ENCODE measurements at places on chromosomes 16 and 17.
A peak's percentile ranks its signal among the peaks of the same experiment; 100 is the strongest.

DNA sequence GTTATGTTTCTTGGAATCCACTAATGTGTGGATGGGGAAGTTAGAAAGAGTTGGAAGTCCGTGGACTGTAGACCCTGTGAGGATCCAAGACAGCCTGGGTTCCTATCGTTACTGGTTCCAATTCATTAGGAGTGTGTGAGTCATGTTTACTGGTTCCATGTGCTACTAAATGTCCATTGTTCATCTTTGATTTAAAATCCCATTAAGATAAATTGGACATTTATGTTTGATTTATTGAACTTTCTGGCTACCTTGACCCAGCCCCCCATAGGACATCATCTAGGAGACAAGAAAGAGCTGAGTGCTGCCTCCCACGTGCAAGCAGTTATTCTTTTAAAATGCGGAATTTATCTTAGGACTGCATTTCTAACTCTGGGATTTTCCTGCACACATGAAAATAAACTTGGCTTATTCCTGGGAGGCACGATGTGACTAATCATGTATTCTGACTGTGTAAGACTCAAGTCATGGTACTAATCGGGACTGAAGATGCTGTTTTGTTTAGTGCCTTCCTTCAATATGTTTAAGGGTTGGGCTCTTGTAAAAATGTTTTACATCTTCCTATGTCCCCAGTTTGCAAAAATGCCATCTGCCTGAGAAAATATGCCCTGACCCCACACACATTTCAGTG, 53.4 kb downstream of the RGS9 start:
- no peak for DNase-seq

DNA sequence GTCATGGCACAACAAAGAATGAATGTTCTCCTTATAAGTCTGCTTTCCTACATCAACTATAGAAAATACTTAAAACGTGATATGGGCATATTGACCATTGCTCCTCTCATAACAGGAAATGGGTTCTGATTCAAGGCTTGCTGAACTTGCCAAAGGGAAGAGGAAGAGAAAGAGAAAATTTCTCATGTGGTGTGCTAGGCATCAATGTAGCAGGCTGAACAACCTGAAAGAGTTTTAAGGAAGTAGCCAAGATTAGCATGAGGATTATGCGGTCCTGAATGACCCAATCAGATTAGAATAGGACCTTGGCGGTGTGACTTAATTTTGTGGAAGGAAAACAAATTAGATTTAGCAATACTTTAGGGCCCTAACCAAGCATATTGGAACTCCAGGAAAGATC, 617.7 kb upstream of the CDH11 start:
- DNase-seq: no peak

GRCh38 chr17:17740615-17741348, 59.5 kb downstream of the RAI1 start:
- DNase-seq: no peak

- DNase-seq: no peak
These were observed 23.9 kb downstream of the SLC39A11 start for GRCh38 chr17:73068322-73069153.

- no peak for DNase-seq
These were observed 12.0 kb downstream of the CBFB start for GRCh38 chr16:67040906-67041305.

GRCh38 chr17:50272711-50273653, 1.3 kb upstream of the TMEM92 start:
- peak; percentile 79 for DNase-seq

DNA sequence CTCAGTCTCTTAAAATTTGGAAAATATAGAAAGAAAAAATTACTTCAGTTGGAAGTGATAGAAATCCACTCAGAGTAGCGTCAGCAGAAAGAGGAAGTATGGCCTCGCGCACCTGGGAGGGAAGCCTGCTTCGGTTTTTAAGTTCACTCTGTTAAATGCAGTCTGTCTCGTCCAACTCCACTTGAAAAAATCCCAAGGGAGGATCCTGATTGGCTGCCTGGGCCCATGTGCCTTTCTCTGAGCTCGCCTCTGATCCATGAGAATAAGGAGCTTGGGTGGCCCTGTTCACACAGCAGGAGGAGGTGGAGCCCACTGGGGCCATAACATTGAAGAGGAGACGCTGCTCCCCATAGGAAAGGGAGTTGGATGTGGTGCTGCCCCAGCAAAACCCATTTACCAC, 40.7 kb downstream of the DNAJA2 start:
- DNase-seq: no peak

- DNase-seq: no peak
These were observed 18.2 kb downstream of the IRX3 start for GRCh38 chr16:54268340-54268739.

- DNase-seq: no peak
These were observed 59.9 kb downstream of the RPH3AL start for GRCh38 chr17:292531-293382.

GRCh38 chr16:88461331-88462269, 8.5 kb downstream of the ZFPM1 start:
- DNase-seq: no peak

DNA sequence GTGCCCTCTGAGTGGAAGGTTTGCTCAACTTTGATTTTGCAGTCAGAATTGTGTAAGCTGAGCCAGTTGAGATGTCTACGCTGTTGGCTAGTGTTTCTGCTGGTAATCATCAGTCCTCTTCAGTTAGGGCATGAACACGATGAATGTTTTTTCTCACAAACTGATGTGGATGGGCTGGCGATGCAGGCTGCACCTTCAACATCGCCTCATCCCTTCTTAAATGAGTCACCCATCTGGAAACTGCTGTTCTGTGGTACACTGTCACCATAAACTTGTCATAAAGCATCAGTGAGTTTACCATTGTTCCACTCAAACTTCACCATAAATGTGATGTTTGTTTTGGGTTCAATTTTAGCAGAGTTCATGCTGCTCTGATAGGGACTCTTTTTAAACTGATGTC, 8.4 kb downstream of the C16orf95 start:
- DNase-seq: no peak

- no peak for DNase-seq
These were observed 1.4 kb downstream of the DDX42 start for GRCh38 chr17:63775420-63775819.

DNA sequence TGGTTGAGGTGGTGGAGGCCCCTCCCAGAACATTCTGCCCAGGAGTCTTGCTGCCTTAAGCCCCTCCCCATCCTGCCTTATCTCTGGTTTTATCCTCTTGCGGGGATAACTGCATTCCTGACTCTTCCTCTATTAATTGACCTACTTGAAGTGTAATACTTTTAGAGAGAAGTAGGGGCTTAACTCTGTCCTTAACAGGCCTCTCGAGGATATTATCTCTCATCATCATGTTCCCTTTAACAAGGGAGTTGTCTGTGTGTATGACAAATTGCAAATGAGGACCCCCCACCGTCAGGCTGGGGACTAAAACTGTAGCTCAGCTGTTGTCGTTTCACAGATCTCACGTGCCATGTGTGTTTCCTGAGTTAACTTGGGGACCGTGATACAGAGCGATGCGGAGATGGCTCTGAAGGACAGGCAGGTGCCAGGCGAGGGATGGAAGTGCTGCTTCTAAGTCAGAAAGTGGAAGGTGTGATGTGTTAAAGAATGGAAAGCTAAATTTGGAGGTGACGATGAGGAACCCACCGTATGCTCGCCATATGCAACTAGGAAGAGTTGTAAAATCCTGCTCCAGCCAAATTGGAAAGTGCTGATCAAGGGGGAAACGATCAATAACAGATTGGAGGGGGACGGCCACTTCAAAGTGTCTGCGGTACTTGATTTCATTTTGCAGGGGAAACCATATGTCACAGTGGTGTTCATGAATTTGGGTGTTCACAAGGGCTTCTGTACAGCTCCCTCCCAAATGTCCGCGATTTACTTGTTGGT, 106.3 kb downstream of the RPTOR start:
- no peak for DNase-seq

GRCh38 chr17:16906680-16907079, 65.2 kb downstream of the TNFRSF13B start:
- DNase-seq: no peak

DNA sequence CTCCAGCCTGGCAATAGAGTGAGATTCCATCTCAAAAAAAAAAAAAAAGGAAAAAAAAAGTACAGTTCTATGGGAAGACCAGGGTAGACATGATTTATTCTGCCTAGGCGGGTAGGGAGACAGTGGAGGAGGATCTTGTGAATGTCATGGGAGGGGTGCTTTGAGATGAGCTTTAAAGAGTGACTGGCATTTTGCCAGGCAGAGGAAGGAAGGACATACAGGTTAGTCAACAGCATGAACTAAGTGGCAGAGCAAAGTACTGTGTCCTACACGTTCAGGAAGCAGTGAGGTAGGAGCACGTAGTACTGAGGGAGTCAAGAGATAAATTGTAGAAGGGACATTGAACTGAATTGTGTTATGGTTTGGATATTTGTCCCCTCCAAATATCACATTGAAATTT, 451.5 kb downstream of the TOX3 start:
- DNase-seq: no peak

- no peak for DNase-seq
These were observed 27.7 kb downstream of the METRNL start for GRCh38 chr17:83106913-83107655.

DNA sequence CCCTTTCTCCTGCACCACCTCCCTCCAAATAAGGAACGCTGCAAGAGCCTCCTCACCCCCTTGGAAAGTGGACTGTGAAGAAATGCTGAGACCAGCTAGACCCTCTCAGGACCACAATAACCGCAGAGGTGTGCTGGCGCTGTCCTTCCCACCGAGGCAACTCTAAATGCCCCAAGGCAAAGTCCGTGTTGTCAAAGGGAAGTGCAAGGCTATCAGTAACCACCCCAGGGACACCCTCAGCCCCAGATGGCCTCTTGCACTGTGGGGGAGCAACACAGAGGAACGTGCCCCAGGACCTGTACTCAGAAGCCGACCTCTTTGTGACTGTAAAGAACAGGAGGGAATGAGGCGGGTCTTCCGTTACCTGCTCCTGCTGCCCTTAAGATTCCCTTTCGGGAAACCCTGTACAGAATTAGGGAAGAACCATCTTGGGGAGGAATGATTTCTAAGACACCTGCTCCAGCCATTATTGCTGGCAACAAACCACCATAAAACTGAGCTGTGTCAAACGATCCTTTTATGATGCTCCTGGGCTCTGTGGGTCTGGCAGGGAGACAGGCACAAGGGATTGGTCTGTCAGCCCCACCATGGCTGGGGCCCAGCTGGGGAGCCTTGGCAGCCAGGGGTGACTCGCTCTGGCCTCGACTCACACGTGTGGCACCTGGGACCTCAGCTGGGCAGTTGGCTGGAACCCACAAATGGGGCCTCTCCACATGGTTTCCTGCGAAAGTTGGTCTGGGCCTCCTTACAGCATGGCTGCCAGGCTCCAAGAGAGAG, 14.6 kb upstream of the MED9 start:
- no peak for DNase-seq

DNA sequence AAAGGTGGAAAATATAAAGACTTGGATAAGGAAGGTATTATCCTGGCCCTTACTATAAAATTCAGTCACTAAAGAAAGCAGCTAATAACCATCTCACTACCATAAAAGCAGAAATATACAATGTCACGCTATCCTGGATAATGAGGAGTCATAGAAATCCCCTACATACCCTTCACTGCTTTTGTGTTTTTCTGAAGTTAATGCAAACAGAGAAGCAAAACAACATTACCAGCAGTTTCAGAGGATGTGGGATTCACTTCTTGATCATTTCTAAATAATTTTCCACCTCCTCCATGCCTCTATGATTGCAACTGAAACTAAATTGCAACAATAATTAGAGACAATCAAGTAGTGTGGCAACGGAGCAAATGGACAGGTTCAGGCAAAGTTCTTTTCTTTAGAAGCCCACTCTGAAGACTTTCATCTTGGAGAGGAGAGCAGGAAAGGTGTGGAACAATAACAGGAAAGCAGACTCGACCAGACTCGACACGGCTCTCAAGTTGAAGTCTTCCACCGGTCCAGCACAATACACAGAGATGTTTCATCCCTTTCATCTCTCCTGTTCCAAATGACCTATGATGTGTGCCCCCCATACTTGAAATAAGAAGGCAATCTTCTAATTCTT, 10.2 kb downstream of the CYTH1 start:
- DNase-seq: no peak

DNA sequence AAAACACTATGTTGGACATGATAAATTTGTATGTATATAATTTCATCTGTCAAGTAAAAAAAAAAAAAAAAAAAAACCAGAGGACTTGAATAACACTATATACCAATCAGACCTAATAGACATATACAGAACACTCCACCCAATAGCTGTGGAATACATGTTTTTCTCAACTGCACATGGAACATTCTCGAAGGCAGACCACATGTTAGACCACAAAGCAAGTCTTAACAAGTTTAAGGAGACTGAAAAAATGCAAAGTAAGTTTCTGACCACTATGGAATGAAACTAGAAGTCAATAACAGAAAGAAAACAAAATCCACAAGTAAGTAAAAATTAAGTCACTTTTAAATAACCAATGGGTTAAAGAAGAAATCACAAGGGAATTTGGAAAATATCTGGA, 8.4 kb upstream of the CNTNAP4 start:
- no peak for DNase-seq

GRCh38 chr16:19746561-19746960, 28.5 kb downstream of the IQCK start:
- no peak for DNase-seq

- no peak for DNase-seq
These were observed 13.5 kb upstream of the CACNG4 start for GRCh38 chr17:66950886-66951604.

GRCh38 chr17:78266231-78266631, 34.8 kb downstream of the TMEM235 start:
- no peak for DNase-seq

- DNase-seq: peak; percentile 42
These were observed at the start of gene MPP3 for GRCh38 chr17:43832976-43833829. Gene MPP3, minus strand, starts transcription at chr17:43833146. Its CDS starts 1,240 bp downstream, at chr17:43831906.

GRCh38 chr17:44214896-44215295, 4.6 kb downstream of the UBTF start:
- DNase-seq: no peak

DNA sequence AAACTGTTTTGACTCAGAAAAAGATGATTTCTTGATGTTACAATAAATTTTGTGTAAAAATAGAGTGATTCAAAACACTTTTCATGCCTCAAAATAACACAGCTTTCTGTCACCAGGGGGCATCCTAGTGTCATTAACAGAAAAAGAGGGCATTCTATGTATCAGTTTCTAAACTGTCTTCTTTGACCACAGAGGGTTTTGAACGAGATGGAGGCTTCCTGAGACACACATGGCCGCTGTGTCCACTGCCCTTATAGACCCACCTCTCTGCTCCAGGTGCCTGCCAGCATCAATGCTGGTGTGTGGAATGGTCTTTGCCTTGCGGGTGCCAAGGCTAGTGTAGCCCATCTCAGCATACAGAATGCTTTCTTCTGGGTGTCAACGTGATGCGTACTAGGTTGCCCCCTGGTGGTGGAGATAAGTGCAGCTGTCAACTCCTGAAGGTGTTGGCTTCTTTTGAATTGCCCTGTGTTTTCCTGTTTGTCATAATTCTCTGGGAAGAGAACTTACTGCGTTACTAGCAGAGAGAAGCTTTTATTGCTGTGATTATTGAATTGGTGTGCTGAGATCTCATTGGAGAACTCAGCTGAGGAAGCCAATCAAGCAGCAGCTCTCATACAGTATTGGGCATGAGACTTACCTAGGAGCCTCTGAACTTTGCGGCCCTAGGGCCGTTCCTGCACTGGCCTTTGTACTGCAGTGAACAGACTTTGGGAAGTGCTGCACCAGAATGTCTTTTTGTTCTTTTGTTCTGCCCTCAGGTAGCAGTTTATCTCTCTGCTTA, 38.6 kb downstream of the USP10 start:
- DNase-seq: peak; percentile 63
